ENCODE measurements at places on chromosomes 7 and 10.
A peak's percentile ranks its signal among the peaks of the same experiment; 100 is the strongest.

GRCh38 chr7:28528899-28529298 lies 116.6 kb downstream of the CREB5 start:
- DNase-seq = no peak

DNA sequence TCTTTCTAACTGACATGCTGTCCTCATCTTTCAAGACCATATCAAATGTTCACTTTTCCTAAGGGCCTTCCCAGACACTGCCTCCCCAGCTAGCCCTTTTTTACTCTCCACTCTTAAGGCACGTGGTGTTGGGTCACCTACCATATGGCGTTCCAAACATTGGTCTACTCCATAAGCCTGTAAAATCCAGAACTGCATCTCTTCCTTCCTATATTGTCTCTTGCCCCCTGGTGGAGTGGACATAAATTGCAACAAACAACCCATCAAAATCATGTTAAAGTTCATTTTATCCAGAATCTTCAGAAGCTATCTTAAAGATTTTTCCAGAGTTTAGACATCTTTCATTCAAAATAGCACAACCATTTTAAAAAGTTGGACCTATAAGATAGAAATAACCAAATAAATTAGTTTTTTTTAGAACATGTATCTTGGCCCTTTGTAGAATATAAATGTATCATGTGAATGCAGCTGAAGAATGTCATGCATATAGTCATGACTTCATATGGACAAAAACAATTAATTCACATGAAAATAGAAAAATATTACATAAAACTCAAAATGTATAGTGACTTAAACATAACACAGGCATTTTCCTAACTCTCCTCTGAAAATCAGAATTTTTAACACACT lies 180.6 kb upstream of the CHRM2 start:
- peak; percentile 11 for DNase-seq

- DNase-seq = no peak
Observed at GRCh38 chr7:123215350-123215749, 15.6 kb upstream of the SLC13A1 start.

DNA sequence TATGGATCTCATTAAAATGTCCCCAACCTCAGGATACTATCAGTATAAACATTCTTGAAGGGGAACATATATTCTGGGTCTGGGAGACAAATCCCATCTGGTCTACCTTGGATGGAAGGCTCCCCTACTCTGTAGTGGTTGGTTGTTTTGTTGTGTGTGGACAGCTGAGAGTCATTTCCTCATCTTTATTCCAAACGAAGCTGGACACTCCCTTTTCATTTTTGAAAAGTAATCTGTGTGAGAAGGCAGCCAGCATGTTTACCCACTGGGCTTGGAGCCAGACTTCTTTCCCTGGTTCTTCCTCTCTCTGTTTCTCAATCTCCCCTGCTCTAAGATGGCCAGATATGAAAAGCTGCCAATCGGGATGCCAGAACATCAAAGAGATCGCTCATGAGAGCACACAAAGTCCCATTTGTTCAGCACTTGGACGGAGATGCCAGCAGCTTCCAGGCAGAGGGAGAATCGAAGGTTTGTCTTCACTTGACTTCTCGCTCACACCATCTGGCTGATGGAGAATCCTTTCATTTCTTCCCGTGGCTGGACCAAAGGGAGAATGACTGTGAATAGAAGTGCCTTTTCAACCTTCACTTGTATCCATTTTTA lies 108.1 kb upstream of the AGR3 start:
- DNase-seq = peak; percentile 62

GRCh38 chr10:73785721-73786511 lies 510 bp downstream of the ZSWIM8 start:
- DNase-seq = peak; percentile 51

DNA sequence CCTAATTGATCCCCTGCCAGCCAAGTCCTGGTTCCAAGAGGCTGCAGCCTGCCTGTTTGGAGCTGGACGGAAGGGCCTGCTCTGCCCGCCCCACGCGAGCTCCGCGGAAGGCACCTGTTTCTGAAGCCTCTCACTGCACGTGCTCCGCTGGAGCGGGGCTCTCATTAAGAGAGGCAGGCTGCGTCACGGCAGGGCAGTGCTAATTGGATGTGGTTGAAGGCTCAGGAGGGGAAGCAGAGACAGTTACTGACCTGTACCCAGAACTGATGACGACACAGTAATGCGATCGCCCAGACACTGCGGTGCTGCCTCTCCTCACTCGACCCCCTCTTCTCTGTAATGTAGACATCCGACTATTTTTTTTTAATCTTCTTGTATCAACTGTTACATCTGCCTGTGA lies 411.1 kb upstream of the MGMT start:
- no peak for DNase-seq

GRCh38 chr10:111972109-111972508 lies 211.5 kb downstream of the GPAM start:
- no peak for DNase-seq

DNA sequence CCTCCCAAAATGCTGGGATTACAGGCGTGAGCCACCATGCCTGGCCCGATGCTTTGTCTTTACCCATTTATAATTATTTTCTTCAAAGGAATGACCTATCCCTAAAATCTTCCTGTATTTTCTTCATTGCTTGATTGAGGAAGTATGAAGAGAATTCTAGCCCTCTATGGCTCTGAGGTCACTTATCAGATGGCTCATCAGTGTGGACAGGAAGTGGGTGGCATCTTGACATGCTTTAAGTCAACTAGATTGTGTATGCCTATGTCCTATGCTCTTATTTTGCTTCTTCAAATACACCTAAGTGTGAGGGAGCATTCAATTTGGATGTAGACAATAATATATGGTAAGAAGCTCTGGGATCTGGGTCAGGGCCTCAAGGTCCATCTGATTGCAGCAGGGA lies 1020.5 kb downstream of the LRMDA start:
- no peak for DNase-seq

DNA sequence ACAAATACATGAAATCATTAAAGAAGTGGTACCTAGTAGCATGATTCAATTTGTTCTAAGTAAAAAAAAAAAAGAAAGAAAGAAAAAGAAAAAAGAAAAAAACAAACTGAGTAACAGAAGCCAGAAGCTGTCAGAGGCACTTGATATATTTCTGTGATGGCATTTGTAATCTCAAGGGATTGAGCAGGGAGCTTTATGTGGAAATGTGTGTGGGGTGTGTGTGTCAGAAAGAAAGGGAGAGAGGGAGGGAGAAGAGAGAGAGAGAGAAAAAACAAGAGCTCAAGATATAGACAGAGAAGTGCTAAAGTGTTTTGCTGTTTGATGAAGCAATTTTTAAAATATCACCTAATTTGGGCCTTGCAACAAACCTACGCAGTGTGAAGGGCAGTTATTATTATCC lies 357.6 kb upstream of the PCDH15 start:
- DNase-seq = no peak

GRCh38 chr10:16902606-16903005 lies 85.4 kb upstream of the RSU1 start:
- DNase-seq = no peak

- DNase-seq = no peak
Observed at GRCh38 chr7:9307131-9307530, 873.7 kb downstream of the NXPH1 start.

DNA sequence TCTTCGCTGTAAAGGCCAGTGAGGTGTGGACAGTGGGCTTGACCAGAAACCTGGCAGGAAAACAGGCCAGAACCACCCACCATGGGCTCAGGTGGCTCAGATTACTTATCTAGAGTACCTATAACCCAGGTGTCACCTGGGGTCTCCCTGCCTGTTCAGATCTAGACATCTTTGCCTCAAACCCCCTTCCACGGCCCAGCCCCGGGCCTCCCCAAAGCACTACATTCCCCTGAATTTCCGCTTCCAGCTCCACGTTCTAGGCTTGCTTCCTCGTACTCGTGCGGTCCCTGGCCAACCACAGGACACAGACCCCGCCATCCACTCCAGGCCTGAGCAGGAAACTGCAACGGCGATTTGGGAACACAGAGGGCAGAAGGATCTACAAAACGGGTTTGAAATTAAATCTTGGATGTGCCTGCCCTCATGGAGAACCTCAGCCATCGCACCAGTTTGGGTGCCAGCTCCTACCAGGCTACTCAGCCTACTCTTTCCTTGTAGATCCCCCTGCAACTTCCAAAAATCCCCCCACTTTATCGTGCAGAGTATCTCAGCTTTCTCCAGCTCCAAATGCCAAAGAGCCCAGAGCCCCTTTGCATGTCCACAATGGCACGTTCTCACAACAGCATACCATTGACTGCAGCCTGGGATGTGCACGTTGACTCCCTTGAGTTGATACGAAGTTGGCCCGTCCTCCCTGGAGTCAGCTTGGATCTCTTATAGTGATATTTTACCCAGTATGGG lies 62.7 kb upstream of the CACUL1 start:
- DNase-seq = no peak

DNA sequence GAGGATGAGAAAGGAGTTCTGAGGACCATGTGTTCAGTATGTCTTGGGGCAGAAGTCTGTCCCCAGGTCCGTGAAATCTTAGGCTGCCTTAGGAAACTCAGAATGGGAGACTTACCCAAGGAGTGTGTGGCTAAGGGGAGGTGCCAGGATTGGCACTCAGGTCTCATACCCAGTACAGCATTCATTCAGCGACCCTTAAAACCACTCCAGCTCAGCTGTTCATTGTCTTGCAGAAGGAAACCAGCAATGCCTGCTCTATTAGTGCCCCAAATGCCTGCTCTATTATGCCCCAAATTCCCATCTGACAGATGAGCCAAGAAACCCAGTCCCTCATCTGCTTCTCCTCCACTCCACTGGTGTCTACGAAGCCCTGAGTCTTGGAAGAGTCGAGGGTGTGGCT lies 147.8 kb downstream of the NEURL1 start:
- DNase-seq = no peak

All from AG08395 (cell line).